ENCODE measurements at places on chromosomes 5 and 9. TPM values are rescaled to one million over a fixed set of nuclear protein-coding genes. Genes with fewer than 3 reads are reported as not detected.

The FCN1 gene
- not detected for total RNA-seq

The EGFLAM gene
- 0.24 TPM for total RNA-seq

The FAM221B gene
- not detected for total RNA-seq

The LPAR1 gene
- total RNA-seq: 3.8 TPM

The GABBR2 gene
- 1.2 TPM for total RNA-seq

The CCDC187 gene
- not detected for total RNA-seq

The PCDHA5 gene
- 0.76 TPM for total RNA-seq

The GCNT1 gene
- 8.8 TPM for total RNA-seq

The PCDH1 gene
- 101 TPM for total RNA-seq

The CARTPT gene
- total RNA-seq: not detected

The SHC3 gene
- total RNA-seq: 7.1 TPM

The FNBP1 gene
- total RNA-seq: 39.7 TPM

Measured in H1 (cell line).